Activated CD4-positive, CD25-positive, alpha-beta regulatory T cell treated with anti-CD3 and anti-CD28 coated beads, Interleukin-2, amount 50 U/mL, for 16 hours (primary cell): ENCODE measurements at places on chromosomes 3 and 15.

DNA sequence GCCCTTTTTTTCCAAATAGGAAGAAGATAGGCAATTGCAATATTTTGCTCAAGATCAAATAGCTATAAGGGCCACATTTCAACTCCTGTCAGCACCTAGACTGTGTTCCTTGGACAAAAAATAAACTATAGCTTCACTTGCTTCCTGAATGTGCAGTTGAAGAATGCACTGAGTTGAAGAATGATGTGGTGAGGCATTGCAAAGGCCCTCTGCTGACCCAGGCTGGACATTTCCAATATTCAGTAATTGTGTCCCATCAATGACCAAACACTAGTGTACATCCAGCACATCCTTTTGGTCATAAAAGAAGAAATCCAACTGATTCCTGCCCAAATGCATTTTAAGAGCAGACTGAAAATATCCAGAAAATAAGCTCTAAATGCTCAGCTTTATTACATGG, 424.8 kb upstream of the TGFBR2 start:
- no peak for DNase-seq

GRCh38 chr3:113560831-113561623, 28.7 kb downstream of the SIDT1 start:
- DNase-seq: no peak

DNA sequence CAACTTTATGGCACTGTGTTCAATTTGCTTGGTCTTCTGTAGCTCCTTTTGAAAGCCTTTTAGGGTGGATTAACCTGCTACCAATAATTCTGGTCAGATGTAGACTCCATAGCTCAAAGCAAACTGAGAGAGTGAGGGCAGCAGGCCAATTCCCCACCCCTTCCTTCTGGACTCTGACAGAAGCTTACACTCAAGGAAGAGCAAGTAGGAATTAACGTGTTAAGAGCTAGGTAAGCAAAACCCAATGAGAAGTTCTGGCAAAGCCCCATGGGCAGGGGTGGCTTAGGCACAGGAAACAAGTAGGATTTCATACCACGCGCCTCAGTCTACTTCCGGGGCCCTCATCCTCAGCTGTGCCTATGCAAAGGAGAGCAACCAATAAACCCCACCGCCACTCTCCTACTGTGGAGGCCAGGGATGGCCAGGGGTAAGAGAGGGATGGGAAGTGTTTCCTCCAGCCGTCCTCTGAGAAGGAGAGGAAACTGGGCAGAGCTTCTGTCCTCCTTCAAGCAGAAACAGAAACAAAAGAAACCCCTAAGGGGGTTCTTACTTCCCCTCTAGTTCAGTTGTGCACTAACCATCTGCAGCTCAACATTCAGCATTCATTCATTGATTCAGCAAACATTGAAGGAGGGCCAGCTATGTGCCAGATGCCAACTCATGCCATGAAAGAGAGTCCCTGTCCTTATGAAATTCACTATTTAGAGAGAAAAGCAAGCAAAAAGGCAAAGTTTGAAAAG, 12.6 kb downstream of the CCR5 start:
- DNase-seq: no peak

GRCh38 chr3:183638101-183638852, 2.9 kb downstream of the KLHL24 start:
- DNase-seq: no peak

- DNase-seq: no peak
Observed at GRCh38 chr3:67648701-67649100, 5.7 kb downstream of the SUCLG2 start.

GRCh38 chr3:14117468-14118399, 6.9 kb downstream of the CHCHD4 start:
- DNase-seq: no peak

- no peak for DNase-seq
Observed at GRCh38 chr3:127208483-127209100, 15.7 kb downstream of the PRR23E start.

- no peak for DNase-seq
Observed at GRCh38 chr15:48309740-48310139, 21.5 kb upstream of the DUT start.

DNA sequence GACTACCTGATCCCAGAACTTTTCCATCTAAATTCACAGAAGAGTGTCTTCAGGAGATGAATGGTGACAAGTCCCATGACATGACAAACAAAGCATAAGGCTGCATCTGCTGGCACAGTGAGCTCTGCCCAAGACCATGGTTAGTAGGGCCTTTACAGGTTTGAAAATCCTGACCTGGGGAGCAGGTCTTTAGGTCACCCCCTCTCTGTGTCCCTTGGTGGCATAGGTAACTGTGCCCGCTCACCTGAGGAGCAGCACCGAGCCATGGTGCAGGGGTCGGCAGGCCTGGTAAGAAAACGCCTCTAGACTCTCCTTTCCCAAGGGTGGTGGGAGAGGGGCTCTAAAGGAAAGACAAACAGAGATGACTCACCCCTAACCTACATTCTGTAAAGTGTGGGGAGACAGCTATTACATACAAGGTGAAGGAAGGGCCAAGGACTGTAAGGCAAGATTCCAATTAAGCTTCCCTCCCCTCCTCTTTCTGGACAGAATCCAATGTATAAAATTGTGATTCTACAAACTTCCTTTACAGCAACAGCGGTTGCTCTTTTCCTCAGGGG, 74.0 kb downstream of the SATB1 start:
- no peak for DNase-seq

DNA sequence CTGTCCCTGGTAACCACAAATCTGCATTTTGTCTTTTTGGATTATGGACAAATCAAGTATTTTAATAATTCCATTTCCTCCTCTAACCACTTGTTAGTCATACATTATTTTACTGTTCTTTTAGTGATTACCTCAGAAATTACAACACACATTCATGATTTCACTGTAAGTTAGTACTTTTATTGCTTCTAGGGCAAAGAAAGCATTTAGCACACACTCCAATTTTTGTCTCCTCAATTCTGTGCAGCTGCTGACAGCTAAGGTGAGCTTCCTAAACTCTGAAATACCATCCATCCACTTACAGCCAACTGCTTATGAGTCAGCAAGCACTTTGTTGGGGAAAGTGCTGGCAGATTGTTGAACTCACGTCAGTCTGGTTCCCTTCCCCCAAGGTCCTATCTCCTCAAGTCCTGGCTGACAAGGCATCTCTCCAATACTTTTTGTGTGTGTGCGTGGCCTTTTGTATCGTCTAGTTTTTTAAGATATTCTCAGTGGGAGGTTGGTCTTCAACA, 49.4 kb upstream of the TNFAIP8L3 start:
- no peak for DNase-seq

GRCh38 chr3:67384760-67385397, 269.5 kb downstream of the SUCLG2 start:
- DNase-seq: no peak

DNA sequence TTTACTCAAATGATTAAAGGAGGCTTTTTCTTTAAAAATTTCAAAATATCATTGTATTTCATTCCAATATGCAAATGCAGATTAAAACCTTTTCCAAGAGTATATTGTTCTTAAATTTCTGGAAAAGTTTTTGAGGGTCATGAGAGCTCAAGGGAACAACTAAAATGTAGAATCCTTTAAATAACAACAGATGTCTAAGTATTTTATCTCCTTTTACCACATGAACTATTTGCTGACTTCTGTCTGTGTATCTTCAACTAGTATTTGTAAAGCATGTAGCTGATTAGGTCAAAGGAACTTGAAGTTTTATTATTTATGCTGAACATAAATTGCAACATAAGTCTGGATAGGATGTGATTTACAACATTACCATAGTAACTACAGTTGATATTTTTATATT, 402.6 kb downstream of the CNTN6 start:
- DNase-seq: no peak

DNA sequence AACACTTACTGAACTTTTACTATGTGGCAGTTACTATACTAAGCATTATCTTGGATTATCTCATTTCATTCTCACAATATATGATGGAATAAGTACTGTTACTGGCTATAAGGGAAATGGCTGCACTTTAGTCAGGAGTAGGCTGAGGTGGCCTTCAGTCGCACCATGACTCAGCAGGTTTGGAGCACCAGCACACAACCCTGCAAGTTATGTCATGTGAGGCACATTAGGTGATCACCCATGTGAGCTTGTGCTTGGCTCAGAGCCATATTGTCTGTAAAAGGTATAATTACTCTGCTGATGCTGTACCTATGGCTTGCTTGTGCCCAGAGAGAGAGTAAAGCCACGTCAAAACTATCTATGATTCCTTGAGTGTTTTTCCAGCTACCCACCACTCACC, 54.1 kb upstream of the TIPARP start:
- no peak for DNase-seq
